ENCODE measurements at places on chromosomes 3 and 15. TPM values are rescaled to one million over a fixed set of nuclear protein-coding genes. Genes with fewer than 3 reads are reported as not detected.

- H3K27ac ChIP-seq: no peak overlapping the region
- no peak overlapping the region for H3K4me3 ChIP-seq
- H3K27me3 ChIP-seq: no peaks in the 10 kb centered on the region
- H3K36me3 ChIP-seq: peaks cover 9% of the 10 kb centered on the region
- DNase-seq: no peak
Observed at GRCh38 chr15:99578809-99579208, 13.0 kb downstream of the MEF2A start.

DNA sequence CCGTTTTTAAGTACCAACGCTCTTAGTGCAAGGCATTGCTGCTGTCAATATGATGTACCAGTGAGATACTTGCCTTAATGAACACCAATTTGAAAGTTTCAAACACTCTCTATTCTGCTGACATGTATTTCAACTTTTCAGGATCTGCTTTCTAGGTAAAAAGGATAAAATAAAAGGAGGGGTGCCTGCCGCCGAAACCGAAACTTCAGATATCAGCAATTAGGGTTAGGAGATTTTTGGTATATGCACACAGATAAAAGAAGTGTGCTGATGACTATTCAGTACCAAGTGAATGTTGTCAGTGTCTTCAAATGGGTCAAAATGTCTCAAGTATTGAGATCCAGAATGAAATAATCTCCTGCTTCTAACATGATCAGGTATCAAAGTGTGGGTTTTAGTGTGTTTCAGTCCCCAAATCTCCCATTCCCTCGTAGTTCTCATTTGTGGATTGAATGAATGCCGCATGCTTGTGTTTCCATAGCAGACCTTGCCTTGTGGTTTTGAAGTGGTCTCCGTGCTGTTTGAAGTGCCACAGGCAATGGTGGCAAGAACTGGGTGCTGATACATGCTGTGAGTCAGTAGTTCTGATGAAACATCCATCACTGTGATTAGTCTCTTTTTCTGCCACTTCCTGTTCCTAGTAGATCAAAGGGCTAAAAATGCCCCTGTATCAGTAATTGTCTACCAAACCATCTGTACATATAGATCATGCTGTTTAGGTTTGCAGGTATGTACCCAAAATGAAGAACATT, 22.5 kb downstream of the CHST14 start:
- H3K27ac ChIP-seq: peak overlapping the region; percentile 75
- H3K36me3 ChIP-seq: no peaks in the 10 kb centered on the region
- no peaks in the 10 kb centered on the region for H3K27me3 ChIP-seq
- peak overlapping the region; percentile 15 for H3K4me3 ChIP-seq
- peak; percentile 57 for DNase-seq
- peaks cover 20% of the 10 kb centered on the region for H3K4me1 ChIP-seq

DNA sequence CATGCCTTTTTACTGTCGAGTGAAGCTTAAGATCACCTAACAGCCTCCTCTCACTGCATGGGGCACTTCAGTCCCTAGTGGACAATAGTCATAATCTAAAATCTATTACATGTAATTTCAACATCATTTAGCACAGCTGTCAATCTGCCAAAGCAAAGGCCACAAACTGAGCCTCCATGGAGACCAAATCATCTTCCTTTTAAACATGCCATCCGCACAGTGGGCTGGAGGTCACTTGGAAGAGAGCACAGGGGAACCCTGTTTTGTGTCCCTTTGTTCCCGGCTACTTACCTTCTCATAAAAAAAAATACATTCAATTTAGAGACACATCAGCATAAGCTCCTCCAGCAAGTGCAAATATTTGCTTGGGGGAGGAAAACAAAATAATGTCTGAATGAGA, 167.3 kb downstream of the SQOR start:
- H3K4me1 ChIP-seq: no peaks in the 10 kb centered on the region
- H3K27me3 ChIP-seq: peaks cover 2% of the 10 kb centered on the region
- H3K4me3 ChIP-seq: no peak overlapping the region
- no peak for DNase-seq
- no peak overlapping the region for H3K27ac ChIP-seq
- H3K36me3 ChIP-seq: no peaks in the 10 kb centered on the region

The WDR93 gene
- total RNA-seq: not detected

The HGD gene
- total RNA-seq: 0.10 TPM

Data from activated CD4-positive, alpha-beta T cell treated with anti-CD3 and anti-CD28 coated beads, Interleukin-2, amount 10 ng/mL, durations not matched to agents 7 days and 5 days (primary cell).